ENCODE measurements at places on chromosomes 1 and 21.
A peak's percentile ranks its signal among the peaks of the same experiment; 100 is the strongest.

GRCh38 chr1:175388285-175388684 lies 195.7 kb upstream of the KIAA0040 start:
- no peak for DNase-seq

GRCh38 chr1:41496080-41497055 lies 11.9 kb upstream of the EDN2 start:
- no peak for DNase-seq

- DNase-seq, result no peak
Observed at GRCh38 chr1:228980232-228980937, 245.1 kb downstream of the RHOU start.

DNA sequence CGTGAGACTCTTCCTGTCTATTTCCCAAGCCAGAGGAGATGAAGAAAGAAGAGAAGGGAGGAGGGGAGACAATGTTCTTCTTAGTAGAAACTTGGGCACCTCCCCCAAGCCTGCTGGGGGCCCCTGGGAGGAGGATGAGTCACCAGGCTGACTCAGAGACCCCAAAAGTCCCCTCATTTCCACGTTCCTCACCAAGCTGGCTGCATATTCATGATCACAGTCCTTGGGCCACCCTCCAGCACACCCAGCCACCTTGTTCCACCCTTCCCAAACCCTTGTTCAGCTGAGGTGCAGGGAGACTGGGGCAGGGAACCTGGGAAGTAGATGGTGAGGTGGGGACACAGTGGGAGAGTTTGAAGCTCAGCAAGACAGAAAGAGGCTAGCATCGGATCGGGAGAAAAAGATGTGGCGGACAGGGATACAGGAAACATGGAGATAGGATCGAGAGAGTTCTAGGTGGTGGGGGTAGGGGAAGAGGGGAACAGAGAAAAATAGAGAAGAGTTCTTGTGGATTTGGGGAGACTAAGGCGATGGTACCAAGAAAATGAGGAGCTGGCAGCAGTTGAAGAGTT lies 712 bp downstream of the RAB13 start:
- no peak for DNase-seq

GRCh38 chr1:231986631-231987336 lies 360.2 kb downstream of the DISC1 start:
- no peak for DNase-seq

DNA sequence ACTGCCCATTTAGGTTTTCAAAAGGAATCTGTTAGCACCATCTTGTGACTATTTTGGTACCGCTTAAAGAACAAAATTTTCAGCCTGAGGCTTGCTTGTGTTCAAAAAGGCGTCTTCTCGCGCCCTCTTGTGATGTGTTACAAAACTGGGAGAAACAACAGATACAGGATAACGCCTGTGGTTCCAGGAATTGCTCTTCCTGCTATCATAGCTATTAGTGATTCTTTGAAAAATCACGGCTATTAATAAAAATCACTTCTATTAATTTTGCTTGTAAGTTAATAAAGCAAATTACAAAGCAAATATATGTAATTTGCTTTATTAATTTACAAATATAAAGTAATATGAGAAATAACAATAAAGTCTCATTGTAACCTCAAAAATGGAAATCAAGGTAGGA lies 82.2 kb upstream of the ABCD3 start:
- peak; percentile 15 for DNase-seq

DNA sequence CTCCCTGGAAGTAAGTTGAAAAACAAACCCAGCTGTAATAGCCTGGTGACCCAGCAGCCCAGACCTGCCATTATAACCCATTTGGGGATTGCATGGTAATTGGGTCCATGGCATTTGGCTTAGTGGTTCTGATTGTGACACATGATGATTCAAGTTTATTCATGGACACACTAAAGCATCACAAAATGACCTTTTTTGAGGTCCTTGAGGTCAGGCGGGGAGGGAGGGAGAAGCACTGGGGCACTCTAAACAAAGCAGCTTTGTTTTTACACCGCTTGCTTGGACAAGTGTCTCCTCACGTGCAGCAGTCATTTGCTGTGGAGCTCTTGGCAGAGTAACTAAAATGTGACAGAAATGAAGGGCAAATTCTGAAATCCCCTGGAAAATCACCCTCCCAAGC lies 241.0 kb upstream of the SGIP1 start:
- DNase-seq, result no peak

DNA sequence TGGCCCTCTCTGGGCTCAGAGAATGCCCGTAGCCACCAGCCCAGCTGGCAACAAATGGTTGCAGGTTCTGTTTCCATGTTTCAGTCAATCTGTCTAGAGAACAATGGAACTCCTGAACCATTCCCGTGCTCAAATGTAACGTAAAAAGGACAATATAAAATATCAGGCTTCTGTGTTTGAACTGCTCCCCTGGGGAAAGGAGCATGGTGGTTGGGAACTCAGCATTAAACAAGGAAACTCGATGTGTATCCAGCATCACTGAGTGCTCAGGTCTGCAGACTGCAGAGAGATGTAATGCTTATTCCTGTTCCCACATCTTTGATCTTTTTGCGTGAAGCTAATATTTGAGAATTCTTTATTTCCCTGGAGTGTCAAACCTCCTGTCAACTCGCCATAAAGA lies 326.5 kb downstream of the KIF26B start:
- DNase-seq, result no peak

DNA sequence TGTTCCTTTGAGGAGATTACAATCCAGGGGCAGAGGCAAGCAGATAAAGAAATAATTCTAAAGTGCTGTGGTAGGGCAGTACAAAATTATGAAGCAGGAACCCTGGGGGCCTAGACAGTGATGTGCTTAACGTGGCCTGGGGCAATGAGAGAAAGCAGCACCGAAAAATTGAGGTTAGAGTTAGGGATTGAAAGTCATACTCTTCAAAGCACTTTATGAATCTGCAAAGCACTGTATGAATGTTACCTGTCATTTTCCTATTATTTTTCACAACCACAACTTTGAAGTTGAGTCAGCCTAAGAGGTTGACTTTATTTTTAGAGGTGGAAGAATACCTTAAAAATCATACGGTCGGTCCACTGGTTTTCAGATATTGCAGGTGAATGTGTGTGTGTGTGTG lies 183.4 kb upstream of the NFIA start:
- DNase-seq, result no peak

GRCh38 chr1:175665616-175666015 lies 77.8 kb downstream of the TNR start:
- DNase-seq, result no peak

- DNase-seq, result no peak
Observed at GRCh38 chr1:89590341-89591080, 42.4 kb upstream of the LRRC8C start.

DNA sequence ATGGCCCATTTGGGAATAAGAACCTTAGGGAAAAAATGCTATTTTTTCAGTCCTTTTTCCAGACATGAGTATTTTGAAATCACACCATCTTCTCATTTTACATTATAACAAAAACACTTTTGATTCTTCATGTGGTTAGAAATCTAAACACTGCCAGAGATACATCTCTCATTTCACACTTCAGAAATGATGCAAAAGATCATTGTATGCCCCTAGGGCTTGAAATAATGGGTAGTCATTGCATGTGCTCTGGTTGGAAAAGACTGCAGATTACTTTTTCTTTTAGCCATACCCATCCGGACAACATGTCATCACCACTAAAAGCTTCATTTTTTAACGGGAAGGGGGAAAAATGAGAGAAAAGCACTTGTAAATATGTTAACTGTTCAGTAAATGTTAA lies 1152.2 kb upstream of the ADGRL4 start:
- no peak for DNase-seq

- DNase-seq, result no peak
Observed at GRCh38 chr21:31395791-31396190, 51.7 kb upstream of the TIAM1 start.
